T-helper 2 cell (primary cell): ENCODE measurements at places on chromosomes 5 and 9.

GRCh38 chr5:2752059-2752820 is 763 bp upstream of the IRX2 start:
- DNase-seq: no peak

- no peak for DNase-seq
Observed at GRCh38 chr5:33934176-33934575, 2.0 kb upstream of the RXFP3 start.

DNA sequence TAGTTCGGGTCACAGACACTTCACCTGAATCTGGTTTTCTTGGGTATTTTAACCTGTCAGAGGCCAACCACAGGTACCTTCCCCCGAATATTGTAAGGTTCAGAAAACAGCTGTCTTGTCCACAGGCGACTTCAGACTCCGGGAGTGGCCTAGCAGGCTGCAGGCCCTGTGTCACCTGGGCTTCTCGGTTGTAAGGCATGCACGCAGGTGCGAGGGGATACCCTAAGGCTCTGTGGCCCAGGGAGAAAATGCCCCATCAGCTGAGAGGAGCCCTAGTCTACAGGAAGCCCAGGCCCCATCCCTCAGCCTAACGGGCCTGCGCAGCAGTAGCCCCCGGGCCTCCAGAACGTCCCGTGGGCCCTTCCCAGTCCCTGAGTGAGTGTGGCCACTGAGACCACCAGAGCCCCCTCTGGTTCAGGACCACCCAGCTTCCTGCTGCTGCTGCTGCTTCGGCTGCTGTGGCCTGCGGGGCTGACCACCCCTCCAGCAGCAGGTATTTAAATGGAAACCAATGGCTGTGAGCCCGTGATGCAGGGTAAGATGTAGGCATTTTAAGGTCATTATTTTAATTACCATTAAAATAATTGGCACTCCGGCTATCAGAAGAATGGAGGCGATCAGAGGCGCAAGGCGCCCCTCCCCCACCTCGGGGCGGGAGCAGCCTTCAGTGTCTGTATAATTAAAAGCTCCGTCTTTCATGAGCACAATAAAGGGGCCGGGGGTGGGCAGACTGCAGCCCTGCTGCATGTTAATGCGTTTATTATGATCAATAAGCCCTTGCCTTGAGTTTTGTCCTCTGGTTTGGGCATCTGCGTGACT is 65.4 kb downstream of the PSMB7 start:
- no peak for DNase-seq

DNA sequence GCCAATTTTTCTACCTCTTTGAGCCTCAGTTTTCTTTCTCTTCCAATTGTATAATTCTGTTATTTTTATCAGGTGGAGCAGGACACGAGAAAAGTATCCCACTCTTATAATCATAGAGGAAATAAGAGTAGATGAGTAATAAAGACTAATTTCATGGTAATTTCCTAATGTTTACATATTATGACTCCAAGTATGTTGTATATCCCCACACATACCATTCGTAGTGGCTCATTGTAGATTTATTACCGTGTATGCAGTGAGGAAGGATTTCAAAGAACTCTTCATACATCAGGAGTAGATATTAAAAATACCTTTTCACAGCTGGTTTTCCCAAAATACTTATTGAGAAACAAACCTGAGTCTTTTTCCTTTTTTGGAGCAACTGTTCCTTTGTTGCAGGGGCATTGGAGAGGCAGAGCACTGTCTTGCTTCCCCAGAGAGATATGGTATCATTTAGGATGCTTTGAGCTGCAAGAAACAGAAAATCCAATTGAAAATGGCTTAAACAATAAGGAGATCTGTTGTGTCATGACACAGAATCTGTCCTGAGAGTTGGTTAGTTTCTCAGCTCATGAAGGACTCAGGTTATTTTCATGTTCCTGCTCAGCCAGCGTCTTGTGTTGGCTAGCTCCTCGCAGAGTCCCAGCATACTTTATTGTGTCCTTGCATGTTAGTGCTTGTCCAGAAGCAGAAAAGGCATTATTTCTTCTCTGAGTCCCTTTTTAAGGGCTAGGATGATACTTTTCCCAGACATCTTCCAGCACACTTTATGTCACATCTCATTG is 291.2 kb downstream of the ARHGAP26 start:
- no peak for DNase-seq

GRCh38 chr9:112719696-112720095 is 1.8 kb upstream of the INIP start:
- no peak for DNase-seq

- DNase-seq: no peak
Observed at GRCh38 chr9:136231478-136232297, 13.9 kb downstream of the QSOX2 start.

GRCh38 chr5:133333326-133334150 is 278.8 kb downstream of the FSTL4 start:
- no peak for DNase-seq

DNA sequence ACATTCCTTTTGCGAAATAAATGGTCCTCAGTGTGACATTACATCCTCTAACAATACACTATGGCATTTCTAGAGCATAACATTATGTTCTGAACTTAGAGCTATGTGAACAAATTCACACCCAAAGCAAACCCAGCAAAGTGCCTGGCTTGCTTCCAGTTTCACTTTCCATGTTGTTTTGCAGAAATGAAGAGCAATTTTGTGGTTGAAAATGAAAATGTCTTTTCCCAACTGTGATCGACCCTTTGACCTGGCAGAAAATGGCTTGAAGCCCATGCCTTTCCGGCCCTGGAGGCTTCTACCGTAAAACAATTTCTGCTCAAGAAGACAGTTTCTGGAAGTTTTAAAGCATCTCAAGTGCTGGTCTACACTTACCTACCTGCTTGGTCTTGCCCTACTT is 344.7 kb upstream of the RGMB start:
- peak; percentile 20 for DNase-seq

- no peak for DNase-seq
Observed at GRCh38 chr9:127731938-127732337, 3.2 kb downstream of the TOR2A start.

DNA sequence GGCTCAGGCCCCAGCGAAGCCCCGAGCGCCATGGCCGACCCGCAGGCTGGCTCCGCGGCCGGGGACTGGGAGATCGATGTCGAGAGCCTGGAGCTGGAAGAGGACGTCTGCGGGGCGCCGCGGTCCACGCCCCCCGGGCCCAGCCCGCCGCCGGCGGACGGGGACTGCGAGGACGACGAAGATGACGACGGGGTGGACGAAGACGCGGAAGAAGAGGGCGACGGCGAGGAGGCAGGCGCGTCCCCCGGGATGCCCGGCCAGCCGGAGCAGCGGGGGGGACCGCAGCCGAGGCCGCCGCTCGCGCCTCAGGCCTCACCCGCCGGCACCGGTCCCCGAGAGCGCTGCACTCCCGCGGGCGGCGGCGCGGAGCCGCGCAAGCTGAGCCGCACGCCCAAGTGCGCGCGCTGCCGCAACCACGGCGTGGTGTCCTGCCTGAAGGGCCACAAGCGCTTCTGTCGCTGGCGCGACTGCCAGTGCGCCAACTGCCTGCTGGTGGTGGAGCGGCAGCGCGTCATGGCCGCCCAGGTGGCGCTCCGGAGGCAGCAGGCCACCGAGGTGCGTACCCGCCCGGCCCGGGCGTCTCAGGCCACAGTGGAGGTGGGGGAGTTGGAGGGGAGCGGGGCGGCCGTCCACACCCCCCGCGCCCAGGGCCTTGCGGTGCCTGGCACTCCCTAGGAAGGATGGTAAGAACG is 1.6 kb downstream of the DMRT2 start:
- DNase-seq: peak; percentile 68

- DNase-seq: no peak
Observed at GRCh38 chr5:54996466-54996865, 11.1 kb upstream of the ESM1 start.

DNA sequence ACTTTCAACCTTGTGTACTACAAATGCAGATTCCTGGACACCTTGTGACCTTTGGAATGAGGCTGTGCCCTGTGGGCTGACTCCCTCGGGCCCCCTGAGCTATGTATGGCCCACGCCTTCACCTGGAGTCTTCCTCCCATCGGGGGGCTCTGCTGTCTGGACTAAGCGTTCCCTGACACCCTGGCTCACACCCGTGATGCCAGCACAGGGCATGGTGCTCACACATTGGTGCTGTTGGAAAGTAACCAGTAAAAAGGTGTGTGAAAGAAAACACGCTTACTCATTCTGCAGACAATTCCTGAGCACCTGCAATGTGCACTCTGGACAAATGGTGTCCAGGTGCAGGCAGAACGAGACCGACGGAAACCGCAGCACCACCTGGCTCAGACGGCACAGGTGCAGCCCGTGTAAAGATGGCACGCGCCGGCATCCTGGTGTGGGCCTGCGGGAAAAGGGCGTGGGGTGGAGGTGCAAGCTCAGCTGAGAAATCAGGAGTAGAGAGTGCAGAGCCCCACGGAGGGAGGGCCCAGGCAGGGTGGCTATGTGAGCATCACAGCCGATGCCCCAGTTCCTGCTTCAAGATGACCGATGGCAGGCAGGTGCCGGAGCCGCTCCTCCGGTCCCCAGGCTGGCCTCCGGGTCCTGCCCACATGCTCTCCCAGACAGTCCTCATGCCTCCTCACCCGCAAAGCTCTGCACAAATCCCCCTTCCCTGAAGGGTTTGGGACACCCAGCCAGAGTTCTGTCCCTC is 11.0 kb downstream of the LPCAT1 start:
- no peak for DNase-seq

DNA sequence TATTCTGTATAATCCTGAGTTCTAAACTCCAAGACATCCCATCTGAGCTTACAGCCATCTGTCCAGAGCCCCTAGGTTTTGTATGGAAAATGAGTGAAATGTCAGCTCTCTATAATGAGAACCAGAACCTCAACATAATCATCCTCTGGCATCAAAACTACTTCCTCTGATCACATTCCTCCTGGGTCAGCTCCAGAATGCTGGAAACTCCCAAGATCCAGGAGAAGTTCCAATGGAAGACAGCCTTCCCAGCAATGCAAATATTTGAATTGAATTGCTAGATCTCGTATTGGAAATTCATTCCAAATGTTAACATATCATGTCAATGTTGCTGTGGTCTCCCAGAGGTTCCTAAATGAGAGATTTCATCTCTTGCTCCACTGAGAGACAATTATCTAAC is 23.8 kb downstream of the C9 start:
- no peak for DNase-seq

DNA sequence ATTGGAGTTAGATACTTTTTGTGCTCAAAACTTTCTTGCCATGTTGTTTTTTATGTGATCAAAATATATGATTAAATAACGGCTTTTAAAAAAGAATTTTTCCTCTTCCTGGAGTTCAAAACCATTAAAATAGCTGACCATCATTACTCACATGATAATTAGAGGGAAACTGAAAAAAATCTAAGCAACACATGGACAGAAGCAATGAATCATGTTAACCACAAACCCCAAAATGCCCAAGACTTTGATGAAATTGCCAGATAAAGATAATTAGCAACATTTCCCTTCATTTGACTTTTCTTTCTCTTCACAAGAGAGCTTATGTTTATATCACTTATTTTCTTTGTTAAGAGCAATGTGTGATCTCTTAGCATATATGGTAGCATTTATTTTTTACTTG is 1294.2 kb downstream of the EFNA5 start:
- DNase-seq: no peak

GRCh38 chr5:166926138-166926537 is 1365.3 kb upstream of the WWC1 start:
- DNase-seq: no peak

GRCh38 chr5:160655717-160656116 is 196.3 kb downstream of the ATP10B start:
- DNase-seq: no peak

DNA sequence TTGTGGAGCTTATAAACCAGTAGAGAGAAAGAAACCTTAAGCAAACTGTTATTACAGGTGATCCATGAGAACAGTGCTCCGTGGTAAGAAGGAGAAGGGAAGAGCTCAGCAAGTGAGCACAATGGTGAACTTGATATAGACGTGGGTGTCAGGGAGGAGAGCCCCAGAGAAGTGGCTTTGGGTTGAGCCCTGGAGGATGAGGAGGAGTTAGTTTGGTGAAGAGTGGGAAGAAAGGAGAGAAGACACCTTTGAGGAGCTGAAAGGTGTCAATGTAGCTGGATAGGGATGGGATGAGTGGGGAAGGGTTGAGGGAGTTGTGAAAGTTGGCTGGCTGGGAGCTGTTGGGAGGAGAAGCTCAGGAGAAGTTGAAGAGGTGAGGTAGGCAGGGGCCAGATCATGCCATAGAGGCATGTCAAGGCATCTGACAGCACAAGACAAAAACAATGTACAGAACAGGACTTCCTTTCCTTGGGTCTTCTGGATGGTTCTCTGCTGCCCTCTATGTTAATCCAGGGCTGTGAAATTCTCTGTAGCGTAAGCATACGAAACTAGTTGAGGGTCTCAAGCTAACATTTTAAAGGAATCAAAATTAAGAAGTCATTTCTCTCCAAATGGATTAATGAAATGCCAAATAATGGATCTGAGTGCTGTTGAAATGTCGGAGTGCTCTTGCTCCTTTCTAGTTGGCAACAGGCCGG is 501.9 kb downstream of the KDM4C start:
- DNase-seq: no peak

GRCh38 chr9:131234799-131235479 is 41.4 kb downstream of the FAM78A start:
- DNase-seq: no peak

DNA sequence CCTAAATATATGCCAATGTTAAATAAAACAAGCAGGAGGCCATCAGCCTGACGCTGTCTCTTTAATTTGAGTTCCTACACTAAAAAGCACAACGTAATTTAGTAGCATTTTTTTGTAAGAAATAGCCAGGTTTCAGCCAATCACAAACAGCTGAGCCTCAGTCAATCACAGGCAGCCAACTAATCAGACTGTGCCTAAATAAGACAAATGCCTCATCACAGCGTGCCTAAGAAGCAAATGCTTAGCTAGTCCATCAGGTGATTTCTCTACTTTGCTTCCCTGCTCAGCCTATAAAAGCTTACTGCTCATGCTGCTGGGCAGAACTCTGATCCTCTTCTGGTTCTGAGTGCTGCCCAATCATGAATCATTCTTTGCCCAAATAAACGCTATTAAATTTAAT is 38.3 kb upstream of the RORB start:
- DNase-seq: no peak

GRCh38 chr5:134503937-134504437 is 21.5 kb upstream of the JADE2 start:
- DNase-seq: no peak

- no peak for DNase-seq
Observed at GRCh38 chr5:154534457-154535050, 56.5 kb upstream of the HAND1 start.

DNA sequence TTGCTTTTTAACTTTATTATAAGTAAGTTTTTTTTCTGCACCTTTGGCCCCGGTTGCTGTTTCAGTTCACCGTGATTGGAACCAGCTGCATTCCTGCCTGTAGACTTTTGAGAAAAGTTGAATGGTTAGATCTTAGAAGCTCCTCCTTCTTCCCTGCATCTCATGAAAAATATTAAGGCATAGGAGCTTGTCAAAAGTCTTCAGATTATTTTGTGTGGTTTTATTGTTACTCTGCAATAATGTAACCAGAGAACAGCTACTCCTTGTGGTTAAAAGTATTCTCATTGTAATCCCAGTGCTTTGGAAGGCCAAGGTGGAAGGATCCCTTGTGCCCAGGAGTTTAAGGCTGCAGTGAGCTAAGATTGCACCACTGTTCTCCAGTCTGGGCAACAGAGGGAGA is 3.3 kb upstream of the SLC2A8 start:
- DNase-seq: no peak

- no peak for DNase-seq
Observed at GRCh38 chr9:113989017-113989713, 88.9 kb downstream of the AMBP start.
